Activated CD4-positive, alpha-beta memory T cell treated with anti-CD3 and anti-CD28 coated beads, Interleukin-2, amount 10 ng/mL, durations not matched to agents 7 days and 5 days (primary cell): ENCODE measurements at places on chromosomes 11 and 22. TPM values are rescaled to one million over a fixed set of nuclear protein-coding genes. Genes with fewer than 3 reads are reported as not detected.

- DNase-seq, result no peak
- H3K27me3 ChIP-seq, result peaks cover 56% of the 10 kb centered on the region
- H3K27ac ChIP-seq, result no peak overlapping the region
- H3K36me3 ChIP-seq, result no peaks in the 10 kb centered on the region
- H3K4me3 ChIP-seq, result no peak overlapping the region
- H3K4me1 ChIP-seq, result peaks cover 19% of the 10 kb centered on the region
Observed at GRCh38 chr11:2271327-2272227, 1.2 kb upstream of the ASCL2 start.

GRCh38 chr11:89205378-89205777 is 27.7 kb downstream of the TYR start:
- no peaks in the 10 kb centered on the region for H3K4me1 ChIP-seq
- H3K4me3 ChIP-seq, result no peak overlapping the region
- no peak for DNase-seq
- no peaks in the 10 kb centered on the region for H3K36me3 ChIP-seq

GRCh38 chr11:36278531-36279282 is 10.5 kb downstream of the COMMD9 start:
- peaks cover 3% of the 10 kb centered on the region for H3K4me1 ChIP-seq
- DNase-seq, result no peak
- H3K36me3 ChIP-seq, result peaks cover 4% of the 10 kb centered on the region
- H3K27me3 ChIP-seq, result no peaks in the 10 kb centered on the region
- H3K4me3 ChIP-seq, result no peak overlapping the region

GRCh38 chr22:50731811-50732624 is 6.0 kb upstream of the ACR start:
- H3K27me3 ChIP-seq, result peaks cover 5% of the 10 kb centered on the region
- no peak overlapping the region for H3K27ac ChIP-seq
- peaks cover 2% of the 10 kb centered on the region for H3K4me1 ChIP-seq
- H3K36me3 ChIP-seq, result no peaks in the 10 kb centered on the region

DNA sequence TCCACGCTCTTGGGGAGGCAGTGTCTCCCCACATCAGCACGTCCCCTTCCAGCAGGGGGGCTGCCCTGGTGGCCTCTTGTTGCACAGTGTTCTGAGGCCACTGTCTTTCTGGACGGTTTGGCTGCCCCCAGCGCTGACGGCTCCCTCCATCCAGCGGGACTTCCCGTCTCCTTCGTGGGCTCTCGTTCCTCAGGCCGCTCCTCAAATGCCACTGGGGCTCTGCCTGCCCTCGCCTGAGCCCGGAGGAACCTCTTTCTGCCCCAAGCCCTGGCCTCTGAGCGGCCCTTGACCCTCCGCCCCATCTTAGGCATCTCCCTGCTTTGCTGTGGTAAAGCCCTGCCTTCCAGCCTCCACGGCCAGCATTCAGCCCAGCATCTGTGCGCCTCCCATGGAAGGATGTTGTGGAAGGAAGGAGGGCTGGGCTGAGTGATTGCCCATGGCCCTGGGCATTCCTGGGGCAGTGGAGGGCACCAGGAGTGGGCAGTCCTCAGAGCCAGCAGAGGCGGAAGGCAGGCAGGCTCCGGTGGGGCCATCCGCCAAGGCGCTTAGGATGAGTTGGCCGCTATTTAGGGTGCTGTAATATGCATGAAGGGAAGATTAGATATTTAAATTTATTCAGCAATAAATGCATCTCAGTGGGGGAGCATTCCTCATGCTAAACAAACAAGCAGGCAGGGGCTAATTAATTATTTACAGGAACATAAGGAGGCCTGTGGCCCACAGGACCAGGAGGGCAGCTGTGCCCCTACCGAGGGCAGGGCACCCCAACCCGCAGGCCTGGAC is 17.8 kb downstream of the OTUB1 start:
- H3K27me3 ChIP-seq, result peaks cover 26% of the 10 kb centered on the region
- no peak overlapping the region for H3K27ac ChIP-seq
- peaks cover 12% of the 10 kb centered on the region for H3K4me1 ChIP-seq
- DNase-seq, result no peak

DNA sequence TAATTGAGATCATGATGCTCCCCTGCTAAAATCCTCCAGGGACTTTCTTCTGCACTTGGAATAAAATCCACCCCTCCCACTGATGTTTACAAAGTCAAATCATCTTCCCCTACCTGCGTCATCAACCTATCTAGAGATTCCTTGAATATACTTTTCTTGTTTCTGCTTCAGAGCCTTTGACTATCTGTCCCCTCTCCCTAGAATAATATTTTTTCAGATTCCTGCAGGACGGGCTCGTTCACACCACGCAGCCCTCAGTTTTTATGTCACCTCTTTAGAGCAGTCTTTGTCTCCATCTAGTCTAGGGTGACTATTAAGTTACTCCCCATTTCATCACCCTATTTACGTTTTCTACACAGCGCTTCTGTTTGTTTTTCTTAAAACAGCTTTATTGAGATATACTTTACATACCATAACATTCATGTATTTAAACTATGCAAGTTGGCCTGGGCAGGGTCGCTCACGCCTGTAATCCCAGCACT is 94.8 kb upstream of the SESN3 start:
- peaks cover 3% of the 10 kb centered on the region for H3K27me3 ChIP-seq
- H3K36me3 ChIP-seq, result no peaks in the 10 kb centered on the region
- no peak overlapping the region for H3K27ac ChIP-seq
- no peak for DNase-seq
- H3K4me3 ChIP-seq, result no peak overlapping the region

- peaks cover 57% of the 10 kb centered on the region for H3K27me3 ChIP-seq
- no peak for DNase-seq
- no peak overlapping the region for H3K27ac ChIP-seq
- peaks cover 10% of the 10 kb centered on the region for H3K4me1 ChIP-seq
- H3K4me3 ChIP-seq, result no peak overlapping the region
Observed at GRCh38 chr11:79437278-79437980, 3.4 kb downstream of the TENM4 start.

DNA sequence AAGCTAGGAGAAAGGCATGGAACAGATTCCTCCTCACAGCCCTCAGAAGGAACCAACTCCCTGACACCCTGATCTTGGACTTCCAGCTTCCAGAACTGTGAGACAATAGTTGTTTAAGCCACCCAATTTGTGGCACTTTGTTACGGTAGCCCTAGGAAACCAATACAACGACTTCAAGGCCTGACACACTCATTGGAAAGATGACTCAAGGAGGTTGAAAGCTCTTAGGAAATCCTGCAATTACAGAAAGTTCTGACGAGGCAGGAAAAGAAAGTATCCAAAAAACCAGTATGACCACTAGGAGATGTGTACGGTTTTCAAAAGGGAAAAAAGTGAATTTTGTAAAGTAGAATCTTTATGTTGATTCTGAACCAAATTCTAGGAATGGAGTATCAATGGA is 161.4 kb downstream of the SWAP70 start:
- no peaks in the 10 kb centered on the region for H3K36me3 ChIP-seq
- no peaks in the 10 kb centered on the region for H3K4me1 ChIP-seq
- no peak for DNase-seq
- H3K27me3 ChIP-seq, result no peaks in the 10 kb centered on the region

DNA sequence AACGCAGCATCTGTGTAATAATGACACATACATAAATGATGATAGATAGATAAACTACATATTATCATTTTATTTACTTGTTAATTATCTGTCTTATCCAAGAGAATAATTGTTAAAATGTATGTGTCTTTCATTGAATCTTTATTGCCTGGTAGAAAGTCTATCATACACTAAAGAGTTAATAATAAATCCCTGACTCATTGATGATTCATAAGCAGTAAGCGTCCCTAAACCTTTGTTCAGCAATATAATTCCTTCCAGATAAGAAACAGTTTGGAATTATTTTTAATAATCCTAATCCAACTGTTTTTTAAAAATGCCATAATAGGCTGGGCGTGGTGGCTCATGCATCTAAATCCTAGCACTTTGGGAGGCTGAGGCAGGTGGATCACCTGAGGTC is 655.6 kb upstream of the CNTN5 start:
- no peak overlapping the region for H3K4me3 ChIP-seq
- no peak overlapping the region for H3K27ac ChIP-seq

GRCh38 chr22:21754523-21754922 is 18.9 kb upstream of the YPEL1 start:
- no peaks in the 10 kb centered on the region for H3K27me3 ChIP-seq
- peaks cover 2% of the 10 kb centered on the region for H3K4me1 ChIP-seq
- no peak for DNase-seq
- H3K36me3 ChIP-seq, result peaks cover 20% of the 10 kb centered on the region

- no peak overlapping the region for H3K4me3 ChIP-seq
- H3K27me3 ChIP-seq, result no peaks in the 10 kb centered on the region
- H3K36me3 ChIP-seq, result peaks cover 6% of the 10 kb centered on the region
- peaks cover 57% of the 10 kb centered on the region for H3K4me1 ChIP-seq
Observed at GRCh38 chr22:29626497-29627195, 23.2 kb downstream of the NF2 start.

GRCh38 chr11:396948-397548 is 3.0 kb downstream of the PKP3 start:
- H3K4me1 ChIP-seq, result peaks cover 4% of the 10 kb centered on the region
- DNase-seq, result peak; percentile 60
- H3K4me3 ChIP-seq, result no peak overlapping the region
- H3K27ac ChIP-seq, result no peak overlapping the region
- H3K36me3 ChIP-seq, result no peaks in the 10 kb centered on the region
- no peaks in the 10 kb centered on the region for H3K27me3 ChIP-seq

DNA sequence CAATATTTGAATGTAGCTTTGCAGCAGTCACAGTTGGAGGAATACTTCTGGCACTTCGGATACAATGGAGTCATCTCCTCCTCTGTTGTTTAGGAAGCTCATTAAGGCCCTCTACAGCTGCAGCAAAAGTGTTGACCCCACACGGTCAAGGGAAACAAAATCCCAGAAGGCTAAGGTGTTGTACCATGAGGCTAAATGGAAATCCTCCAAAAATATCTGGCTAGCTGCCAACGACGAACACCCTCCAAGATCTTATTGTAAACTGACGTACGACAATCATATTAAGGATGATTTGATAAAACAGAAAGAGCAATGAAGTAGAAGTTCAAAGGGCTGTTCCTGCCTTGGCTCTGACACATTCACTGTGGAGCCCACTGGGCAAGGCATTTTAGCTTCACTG is 4.0 kb downstream of the POGLUT3 start:
- H3K36me3 ChIP-seq, result peaks cover 27% of the 10 kb centered on the region
- H3K4me1 ChIP-seq, result peaks cover 31% of the 10 kb centered on the region
- no peak overlapping the region for H3K27ac ChIP-seq
- DNase-seq, result no peak

DNA sequence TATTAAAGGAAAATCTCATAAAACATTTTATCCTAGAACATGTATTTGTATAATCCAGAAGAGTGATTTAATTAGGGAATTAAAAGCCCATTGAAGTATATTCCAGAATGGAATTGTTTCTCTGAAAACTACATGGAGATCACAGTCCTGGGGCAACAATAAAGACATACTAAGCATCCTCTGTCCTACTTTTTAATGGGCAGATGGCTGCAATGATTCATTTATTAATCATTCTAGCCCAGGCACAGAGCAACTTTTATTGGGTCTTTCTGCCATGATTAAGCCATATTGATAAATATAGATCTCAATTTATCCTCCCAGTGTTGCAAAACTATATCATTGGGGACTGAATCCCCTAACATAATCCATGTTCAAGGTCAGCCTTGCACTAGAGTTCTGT is 22.0 kb downstream of the FAM181B start:
- DNase-seq, result no peak
- H3K27me3 ChIP-seq, result peaks cover 7% of the 10 kb centered on the region
- no peaks in the 10 kb centered on the region for H3K4me1 ChIP-seq
- no peak overlapping the region for H3K4me3 ChIP-seq
- H3K27ac ChIP-seq, result no peak overlapping the region

- H3K27me3 ChIP-seq, result no peaks in the 10 kb centered on the region
- no peak for DNase-seq
- H3K4me1 ChIP-seq, result no peaks in the 10 kb centered on the region
- H3K36me3 ChIP-seq, result no peaks in the 10 kb centered on the region
Observed at GRCh38 chr11:27926981-27927481, 180.9 kb downstream of the KIF18A start.

DNA sequence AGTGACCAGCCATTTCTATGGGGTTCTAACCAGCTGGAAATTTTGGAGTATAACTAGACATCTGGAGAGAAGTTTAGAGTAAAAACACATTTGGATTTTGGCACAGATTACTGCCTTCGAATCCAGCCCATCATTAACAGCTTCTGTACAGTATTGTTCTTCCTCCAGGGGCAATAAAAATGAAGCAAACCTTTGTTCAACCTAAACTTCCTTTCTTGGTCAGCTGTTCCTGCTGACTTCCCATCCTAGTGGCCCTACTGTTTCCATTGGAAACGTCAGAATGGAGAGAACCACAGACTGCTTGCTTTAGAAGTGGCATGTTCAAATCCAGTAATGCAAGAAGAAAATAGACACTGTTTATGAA is 203.7 kb upstream of the MTMR2 start:
- no peaks in the 10 kb centered on the region for H3K27me3 ChIP-seq
- H3K36me3 ChIP-seq, result peaks cover 16% of the 10 kb centered on the region
- no peak overlapping the region for H3K27ac ChIP-seq
- no peak overlapping the region for H3K4me3 ChIP-seq
- DNase-seq, result no peak
- peaks cover 17% of the 10 kb centered on the region for H3K4me1 ChIP-seq

GRCh38 chr11:41612415-41612814 is 153.0 kb upstream of the LRRC4C start:
- no peaks in the 10 kb centered on the region for H3K36me3 ChIP-seq
- H3K27ac ChIP-seq, result no peak overlapping the region
- DNase-seq, result no peak

- H3K4me1 ChIP-seq, result peaks cover 7% of the 10 kb centered on the region
- DNase-seq, result no peak
- H3K27ac ChIP-seq, result no peak overlapping the region
- peaks cover 4% of the 10 kb centered on the region for H3K27me3 ChIP-seq
Observed at GRCh38 chr22:44624689-44625420, 77.1 kb upstream of the PRR5 start.

KRTAP5-9 gene
- not detected for total RNA-seq

PRR5L gene
- total RNA-seq, result 32.0 TPM

PACSIN3 gene
- 0.91 TPM for total RNA-seq

SOX6 gene
- total RNA-seq, result not detected

SLC22A6 gene
- not detected for total RNA-seq

TTC9C gene
- total RNA-seq, result 48.4 TPM

OR4C3 gene
- not detected for total RNA-seq
